AG10803 (cell line): ENCODE measurements at places on chromosomes 11 and 22.

- DNase-seq, result peak; percentile 43
These were observed at the start of gene C1QTNF6 for GRCh38 chr22:37187891-37188761. Gene C1QTNF6 (minus strand): TSS chr22:37188247. CDS start chr22:37188213, 34 bp downstream.

DNA sequence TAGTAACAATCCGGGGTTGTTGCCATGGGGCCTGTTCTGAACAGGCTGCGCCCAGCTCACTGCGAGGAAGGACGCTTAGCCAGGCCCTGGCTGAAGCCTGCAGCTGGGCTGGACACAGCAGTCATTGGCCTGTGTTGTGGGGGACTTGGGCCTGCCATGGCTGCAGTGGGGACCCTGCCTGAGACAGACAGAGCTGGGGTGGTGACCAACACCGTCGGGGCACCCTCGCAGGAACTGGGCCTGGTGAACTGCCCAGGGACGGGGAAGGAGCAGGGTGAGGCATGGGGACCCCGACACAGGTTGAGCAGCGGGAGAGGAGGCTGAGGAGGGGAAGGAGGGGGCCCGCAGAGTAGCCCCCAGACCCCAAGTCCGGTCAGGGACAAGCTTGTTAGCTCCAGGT, 8.9 kb downstream of the PHLDA2 start:
- no peak for DNase-seq

DNA sequence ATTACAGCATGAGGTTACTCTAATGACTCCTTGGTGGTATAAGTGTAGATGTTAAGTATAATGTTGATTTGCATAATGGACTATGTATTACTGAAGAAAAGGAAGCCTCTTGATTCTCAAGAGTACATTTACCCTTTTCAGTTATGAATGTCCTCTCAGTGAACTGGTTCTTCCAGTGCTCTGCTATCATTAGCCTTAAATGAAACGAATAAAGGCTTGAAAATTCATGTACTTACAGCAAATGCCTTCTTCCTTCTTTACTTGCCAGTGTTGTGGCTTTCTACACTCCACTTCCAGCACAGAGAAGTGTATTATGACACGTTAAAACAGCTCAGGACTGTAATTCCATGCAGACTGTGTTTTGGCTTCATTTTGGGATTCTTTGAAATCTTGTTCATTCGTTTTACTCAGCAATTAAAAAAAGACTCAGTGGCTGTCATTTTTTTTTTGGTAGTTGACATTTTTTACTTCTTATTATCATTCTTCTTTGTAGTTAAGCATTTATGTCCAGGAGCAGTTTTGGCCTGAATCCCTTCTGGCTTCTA, 96.9 kb downstream of the MTMR3 start:
- DNase-seq, result peak; percentile 89

- no peak for DNase-seq
These were observed 181.7 kb upstream of the ZC3H12C start for GRCh38 chr11:109911488-109911887.

GRCh38 chr11:33670250-33671011, 30.2 kb downstream of the C11orf91 start:
- peak; percentile 71 for DNase-seq

- DNase-seq, result no peak
These were observed 90.7 kb downstream of the ETS1 start for GRCh38 chr11:128496692-128497060.

DNA sequence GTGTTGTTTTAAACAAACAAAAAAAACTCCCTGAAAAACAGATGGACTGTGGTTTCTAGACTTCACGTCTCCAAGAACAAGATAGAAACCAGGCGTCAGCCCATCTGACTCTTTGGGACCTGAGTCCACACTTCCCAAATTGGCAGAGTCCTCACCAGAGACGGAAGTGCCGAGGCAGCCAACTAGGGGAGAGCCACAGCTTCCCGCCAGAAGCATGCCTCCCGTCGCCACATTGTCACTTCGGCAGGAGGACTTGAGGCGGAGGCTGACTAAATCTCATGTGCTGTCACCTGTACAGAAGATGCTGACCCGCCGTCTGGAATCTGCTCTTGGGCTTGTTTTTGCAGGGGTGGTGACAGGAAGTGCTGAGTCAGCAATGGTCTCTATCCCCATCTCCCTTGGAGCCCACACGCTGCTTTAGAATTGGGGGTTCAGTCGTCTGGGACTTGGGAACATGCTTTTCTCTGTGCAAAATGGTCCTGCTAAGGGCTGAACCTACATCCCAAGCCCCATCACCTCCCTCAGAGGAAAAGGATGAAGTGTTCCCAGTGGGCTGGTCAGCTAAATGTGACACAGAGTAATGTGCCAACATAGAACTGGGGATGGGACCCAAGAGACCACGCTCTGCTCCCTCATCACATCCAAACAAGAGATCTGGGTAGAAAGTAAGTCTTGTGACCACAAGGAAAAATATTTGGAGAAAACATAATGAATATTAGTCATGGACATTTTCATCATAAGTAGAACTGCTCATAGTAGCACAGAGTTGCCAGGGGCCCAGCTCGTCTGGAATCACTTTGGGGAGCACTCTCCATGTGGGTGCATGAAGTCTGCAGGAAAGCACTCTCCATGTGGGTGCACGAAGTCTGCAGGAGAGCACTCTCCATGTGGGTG, 152.9 kb downstream of the SNX19 start:
- peak; percentile 46 for DNase-seq

- DNase-seq, result no peak
These were observed 60.8 kb downstream of the KREMEN1 start for GRCh38 chr22:29133603-29134133.
